Progenitor cell of endocrine pancreas (in vitro differentiated cells): ENCODE measurements at places on chromosomes 1 and 21. TPM values are rescaled to one million over a fixed set of nuclear protein-coding genes. Genes with fewer than 3 reads are reported as not detected.

GABPB2 gene
- 12.4 and 12.7 TPM in 2 replicates for total RNA-seq

CYP4A22 gene
- total RNA-seq = not detected in 2 replicates

CELA3A gene
- total RNA-seq = 1.5 and 3.1 TPM in 2 replicates

KCND3 gene
- 0.75 and 0.81 TPM in 2 replicates for total RNA-seq

KCNQ4 gene
- total RNA-seq = 0.67 and 0.73 TPM in 2 replicates

C1orf115 gene
- 9.7 and 9.8 TPM in 2 replicates for total RNA-seq
